Pulmonary artery endothelial cell (primary cell): ENCODE measurements at places on chromosomes 1 and 21. TPM values are rescaled to one million over a fixed set of nuclear protein-coding genes. Genes with fewer than 3 reads are reported as not detected.

CNKSR1 gene
- not detected in 2 replicates for total RNA-seq

AMY1B gene
- total RNA-seq = not detected in 2 replicates

FALEC gene
- total RNA-seq = 0.20 TPM in 1 of 2 replicates, not detected in the other

TNFRSF8 gene
- 0.20 and 0.32 TPM in 2 replicates for total RNA-seq

APOBEC4 gene
- total RNA-seq = not detected in 2 replicates

SH2D1B gene
- total RNA-seq = not detected in 2 replicates

TFF3 gene
- total RNA-seq = not detected in 2 replicates

ADGRL4 gene
- 126 and 161 TPM in 2 replicates for total RNA-seq

CITED4 gene
- total RNA-seq = 4.2 and 6.5 TPM in 2 replicates

AIM2 gene
- total RNA-seq = not detected in 2 replicates

TMEM269 gene
- total RNA-seq = not detected in 2 replicates

ATP1A4 gene
- total RNA-seq = not detected in 2 replicates

SPATC1L gene
- total RNA-seq = 6.9 and 7.5 TPM in 2 replicates

PRPF38B gene
- total RNA-seq = 12.9 and 16.4 TPM in 2 replicates

SELENON gene
- 22.0 and 33.2 TPM in 2 replicates for total RNA-seq

NMNAT2 gene
- 0.14 and 0.20 TPM in 2 replicates for total RNA-seq

GPR37L1 gene
- total RNA-seq = not detected in 2 replicates

UMODL1 gene
- total RNA-seq = not detected in 2 replicates

ACKR1 gene
- total RNA-seq = 0.86 TPM in 1 of 2 replicates, not detected in the other

SERPINC1 gene
- total RNA-seq = 0.14 TPM in 1 of 2 replicates, not detected in the other

FCRL2 gene
- total RNA-seq = not detected in 2 replicates

CAMSAP2 gene
- total RNA-seq = 26.1 and 34.5 TPM in 2 replicates

SFPQ gene
- 298 and 333 TPM in 2 replicates for total RNA-seq

TMEM125 gene
- not detected in 2 replicates for total RNA-seq

TRIM67 gene
- not detected in 2 replicates for total RNA-seq

F13B gene
- not detected in 2 replicates for total RNA-seq

MYOG gene
- not detected in 2 replicates for total RNA-seq

SLC9C2 gene
- total RNA-seq = not detected in 2 replicates

HRNR gene
- not detected in 2 replicates for total RNA-seq

CLCA1 gene
- total RNA-seq = not detected in 2 replicates

ENO1 gene
- 2,385 and 2,702 TPM in 2 replicates for total RNA-seq

TBX15 gene
- total RNA-seq = 0.04 TPM in 1 of 2 replicates, not detected in the other

SLC25A34 gene
- 0.20 and 0.42 TPM in 2 replicates for total RNA-seq

NBPF20 gene
- total RNA-seq = 2.2 and 4.1 TPM in 2 replicates

OR2T33 gene
- not detected in 2 replicates for total RNA-seq

TMPRSS2 gene
- not detected in 2 replicates for total RNA-seq

KDF1 gene
- not detected in 2 replicates for total RNA-seq

FCRLA gene
- not detected in 2 replicates for total RNA-seq

KMO gene
- total RNA-seq = not detected in 2 replicates

SSU72 gene
- total RNA-seq = 75.0 and 92.4 TPM in 2 replicates

AADACL4 gene
- not detected in 2 replicates for total RNA-seq

SLC16A1 gene
- total RNA-seq = 144 and 164 TPM in 2 replicates

MOB3C gene
- 7.5 and 8.1 TPM in 2 replicates for total RNA-seq

SEC16B gene
- total RNA-seq = 0.53 and 0.85 TPM in 2 replicates

SRSF11 gene
- 110 and 124 TPM in 2 replicates for total RNA-seq

ST6GALNAC3 gene
- 34.6 and 40.9 TPM in 2 replicates for total RNA-seq

ATAD3B gene
- total RNA-seq = 23.6 and 32.2 TPM in 2 replicates

FCAMR gene
- total RNA-seq = not detected in 2 replicates

AMY2A gene
- total RNA-seq = not detected in 2 replicates

LCE1A gene
- total RNA-seq = not detected in 2 replicates

ACTA1 gene
- not detected in 2 replicates for total RNA-seq

OR2L13 gene
- total RNA-seq = not detected in 2 replicates

RASAL2 gene
- 9.6 and 13.5 TPM in 2 replicates for total RNA-seq

NES gene
- 285 and 293 TPM in 2 replicates for total RNA-seq

S100B gene
- total RNA-seq = not detected in 2 replicates

RHD gene
- not detected in 2 replicates for total RNA-seq

USH2A gene
- not detected in 2 replicates for total RNA-seq
